ENCODE measurements at places on chromosomes 2 and 18. TPM values are rescaled to one million over a fixed set of nuclear protein-coding genes. Genes with fewer than 3 reads are reported as not detected.

DNA sequence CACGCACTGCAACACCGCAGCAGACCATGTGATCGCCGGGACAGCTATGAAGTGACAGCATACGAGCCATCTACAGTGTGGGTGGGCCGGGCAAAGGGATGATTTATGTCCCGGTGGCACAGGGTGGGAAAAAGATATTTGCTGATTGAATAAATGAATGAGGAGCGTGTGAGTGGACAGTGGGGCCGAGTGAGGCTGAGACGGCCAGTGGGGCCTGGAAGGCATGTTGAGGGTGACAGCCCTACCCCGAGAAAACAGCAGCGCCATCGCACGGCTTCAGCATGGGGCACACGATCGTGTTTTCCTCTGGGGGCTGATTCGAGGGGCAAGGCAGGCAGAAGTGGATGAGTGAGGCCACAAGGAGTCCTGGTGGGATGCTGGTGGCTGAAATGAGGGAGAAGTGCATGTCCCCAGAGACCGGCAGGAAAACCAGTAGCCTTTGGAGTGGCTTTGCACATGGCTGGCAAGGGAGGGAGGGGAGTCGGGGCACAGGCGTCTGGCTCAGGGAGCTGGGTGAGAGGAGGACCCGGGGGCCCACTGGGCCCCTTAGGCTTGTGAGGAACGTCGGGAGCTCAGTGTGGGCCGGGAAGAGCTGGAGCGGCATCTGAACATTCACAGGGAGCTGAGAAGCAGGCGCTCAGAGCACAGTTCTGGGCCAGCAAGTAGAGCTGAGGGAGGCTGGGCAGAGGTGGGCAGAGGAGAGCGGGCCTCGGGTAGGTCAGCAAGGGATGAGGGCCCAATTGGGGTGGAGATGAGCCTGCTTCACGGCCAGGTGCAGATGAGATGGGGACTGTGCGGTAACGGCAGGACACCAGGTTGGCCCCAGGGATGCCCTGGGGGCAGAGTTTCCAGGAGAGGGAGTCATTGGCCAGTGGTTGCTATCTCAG lies 32.1 kb upstream of the MAL start:
- no peak for DNase-seq

DNA sequence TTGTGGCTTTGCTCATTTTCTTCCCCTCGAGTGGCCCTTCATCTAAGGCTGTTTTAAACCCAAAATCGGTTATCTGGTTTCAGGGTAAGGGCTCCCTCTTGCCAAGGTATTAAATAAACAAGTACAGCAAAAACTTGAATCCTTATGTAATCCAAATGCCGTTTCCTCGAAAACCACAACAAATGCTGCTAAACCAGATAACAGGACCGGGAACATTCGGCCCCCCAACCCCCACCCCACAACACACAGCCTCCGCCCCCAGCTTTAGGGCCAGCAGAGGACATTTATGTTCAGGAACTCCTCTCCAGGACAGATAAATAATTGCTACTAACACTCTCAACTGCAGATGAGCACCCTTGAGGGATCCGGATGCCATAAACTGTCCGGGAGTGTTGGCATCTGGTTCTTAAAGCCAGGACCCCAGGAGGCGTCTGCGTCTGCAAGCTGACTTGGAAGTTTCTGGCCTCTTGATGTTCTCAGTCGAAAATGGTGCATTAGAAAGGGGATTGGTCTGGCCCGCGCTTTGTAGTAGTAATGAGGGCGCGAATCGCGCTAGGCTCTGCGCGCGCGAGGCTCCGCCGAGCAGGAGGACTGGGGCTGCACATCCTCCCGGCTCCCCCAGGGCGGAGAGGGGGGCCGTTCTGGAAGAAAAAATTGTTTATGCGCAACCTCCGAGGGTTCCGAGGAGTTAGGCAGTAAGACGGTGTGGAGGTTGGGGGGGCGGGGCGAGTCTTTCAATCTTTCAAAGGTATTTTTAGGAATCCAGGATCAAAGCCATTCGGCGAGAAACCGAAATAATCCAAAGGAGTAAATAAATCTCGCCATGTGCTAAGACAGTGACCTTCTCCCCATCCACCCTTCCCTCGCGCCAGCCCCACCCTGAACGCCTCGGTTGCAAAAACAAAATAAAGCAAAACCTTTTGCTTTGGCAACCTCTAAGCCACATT lies 3.9 kb upstream of the ID2 start:
- peak; percentile 86 for DNase-seq

DNA sequence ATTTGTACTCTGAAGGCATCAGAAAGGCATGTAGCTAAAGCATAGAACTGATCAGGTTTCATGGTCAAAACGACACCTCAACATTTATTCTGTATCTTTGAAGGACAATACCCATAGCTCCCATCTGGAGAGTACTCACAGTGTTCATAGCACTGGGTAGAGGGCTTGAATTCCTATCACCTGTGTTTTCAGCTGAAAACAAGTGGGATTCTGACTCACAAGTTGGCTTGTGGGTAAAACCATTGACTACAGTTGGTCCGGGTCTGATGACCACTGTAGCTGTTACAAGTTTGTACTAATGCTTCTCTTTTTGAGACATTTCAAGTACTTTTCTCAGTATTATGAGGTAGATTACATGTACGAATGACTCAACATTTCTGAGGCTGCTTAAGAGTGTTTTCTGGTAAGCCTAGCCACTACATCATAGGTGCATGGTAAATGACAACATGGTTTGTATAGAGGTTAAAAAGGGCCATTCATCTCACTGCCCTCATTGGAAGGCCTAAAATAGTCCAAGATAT lies 68.6 kb upstream of the PELI1 start:
- DNase-seq: peak; percentile 66

GRCh38 chr2:136443661-136444060 lies 321.7 kb upstream of the THSD7B start:
- DNase-seq: no peak

- DNase-seq: no peak
Observed at GRCh38 chr2:36370281-36370680, 14.7 kb downstream of the CRIM1 start.

MC2R gene
- total RNA-seq: 12.3 TPM

MYOM1 gene
- total RNA-seq: 42.6 TPM
